GM19239 (cell line): ENCODE measurements at places on chromosomes 2 and 18.

GRCh38 chr2:200578778-200579177 lies 7.0 kb upstream of the AOX1 start:
- DNase-seq, result no peak

GRCh38 chr2:85852937-85853498 lies 35.8 kb downstream of the ST3GAL5 start:
- no peak for DNase-seq

GRCh38 chr2:8490166-8490721 lies 191.6 kb upstream of the ID2 start:
- DNase-seq, result no peak

DNA sequence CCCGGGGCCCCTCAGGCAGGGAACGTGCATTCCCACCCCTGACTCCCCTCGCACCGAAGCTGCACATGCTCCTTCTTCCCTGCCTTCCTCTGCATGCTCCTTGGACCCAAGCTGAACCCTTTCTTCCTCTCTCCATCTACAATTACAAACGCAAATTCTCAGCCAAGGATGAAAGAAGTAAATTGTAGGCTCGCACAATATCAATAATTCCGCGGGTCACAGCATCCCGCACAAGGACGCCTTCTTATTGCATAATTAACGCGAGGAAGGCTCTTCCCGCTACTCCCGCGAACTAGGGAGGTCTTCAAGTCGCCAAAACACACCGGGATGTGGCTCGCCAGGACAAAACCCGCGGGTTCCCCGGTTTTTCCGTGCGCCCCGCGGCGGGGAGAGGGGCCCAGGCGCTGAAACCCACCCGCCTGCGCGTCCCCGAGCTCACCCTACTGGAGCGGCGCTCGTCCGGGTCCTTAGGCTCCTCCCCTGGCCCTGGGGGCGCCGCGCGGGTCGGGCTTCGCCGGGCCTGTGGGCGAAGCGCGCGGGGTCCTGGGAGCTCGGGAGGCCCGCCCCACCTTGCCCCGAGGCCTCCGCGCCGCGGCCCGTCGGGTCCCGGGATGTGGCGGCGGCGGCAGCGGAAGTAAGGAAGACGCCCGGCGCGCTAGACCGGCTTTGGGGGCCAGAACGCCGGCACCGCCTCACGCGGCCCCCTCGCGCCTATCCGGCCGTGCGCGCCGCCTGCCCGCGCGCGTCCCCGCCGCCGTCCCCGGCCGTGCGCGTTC lies at the start of gene CHST10:
Gene CHST10, minus strand, starts transcription at position 734 of the 776 bp plus-strand sequence. CDS start 10,993 bp downstream, outside the sequence.
- peak; percentile 47 for DNase-seq

DNA sequence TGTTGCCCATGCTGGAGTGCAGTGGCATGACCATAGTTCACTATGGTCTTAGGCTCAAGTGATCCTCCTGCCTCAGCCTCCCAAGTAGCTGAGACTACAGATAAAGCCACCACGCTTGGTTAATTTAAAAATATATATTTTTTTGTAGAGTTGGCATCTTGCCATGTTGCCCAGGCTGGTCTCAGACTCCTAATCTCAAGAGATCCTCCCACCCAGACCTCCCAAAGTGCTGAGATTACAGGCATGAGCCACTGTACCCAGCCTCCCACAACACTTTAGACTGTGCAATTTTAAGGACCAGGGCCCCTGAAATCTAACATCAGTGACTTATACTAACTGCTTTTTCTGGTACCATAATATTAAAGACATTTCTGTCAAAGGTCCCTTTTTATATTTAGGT lies 5.2 kb downstream of the TXNDC2 start:
- no peak for DNase-seq

GRCh38 chr18:36714476-36714875 lies 114.3 kb downstream of the TPGS2 start:
- DNase-seq, result no peak

DNA sequence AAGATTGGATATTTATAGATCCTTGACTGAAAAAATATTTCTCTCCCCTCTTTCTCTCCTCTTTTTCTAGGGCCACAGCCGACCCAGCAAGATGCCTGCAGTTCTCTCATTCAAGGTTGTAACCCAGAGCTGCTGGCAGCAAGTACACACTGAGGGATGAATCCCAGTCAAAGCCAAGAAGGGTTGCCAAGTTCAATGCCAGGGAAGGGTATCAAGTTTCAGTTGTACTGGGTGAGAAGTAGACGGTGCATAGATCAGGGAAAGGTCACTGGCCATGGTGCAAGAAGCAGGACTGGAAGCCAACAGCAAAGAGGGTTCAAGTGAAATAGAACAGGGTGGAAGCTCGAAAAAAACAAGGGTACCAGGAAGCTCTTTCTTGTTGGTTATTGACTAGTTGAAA lies 170.2 kb downstream of the NRP2 start:
- no peak for DNase-seq

DNA sequence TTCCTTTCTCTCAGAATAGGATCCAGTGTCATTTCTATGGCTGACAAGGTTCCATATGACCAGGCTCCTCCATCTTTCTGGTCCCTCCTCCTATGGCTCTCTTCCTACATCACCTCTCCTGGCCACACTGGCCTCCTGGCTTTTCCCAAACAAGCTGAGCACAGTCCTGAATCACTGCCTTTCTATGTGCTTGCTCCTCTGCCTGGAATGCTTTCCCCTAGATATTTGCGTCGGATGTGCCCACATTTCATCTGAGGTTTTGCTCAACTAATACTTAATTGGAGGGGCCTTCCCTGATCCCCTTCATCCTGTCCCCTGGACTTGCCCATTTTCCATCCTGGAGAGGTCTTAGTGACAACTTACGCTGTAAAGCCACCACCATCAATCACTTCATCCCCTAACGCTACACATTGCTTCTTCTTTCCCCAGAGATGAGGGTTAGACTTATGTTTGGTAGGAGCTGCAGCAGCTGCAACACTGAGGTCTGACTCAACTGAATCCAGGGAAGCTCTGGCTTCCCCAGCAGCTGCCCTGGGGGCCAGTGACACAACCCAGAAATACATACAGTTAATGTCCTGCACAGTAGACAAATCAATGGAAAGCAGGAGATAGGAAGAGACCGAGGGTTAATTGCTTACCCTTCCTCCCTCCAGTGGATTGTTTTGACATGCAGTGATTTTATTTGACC lies 42.9 kb downstream of the QPCT start:
- no peak for DNase-seq

DNA sequence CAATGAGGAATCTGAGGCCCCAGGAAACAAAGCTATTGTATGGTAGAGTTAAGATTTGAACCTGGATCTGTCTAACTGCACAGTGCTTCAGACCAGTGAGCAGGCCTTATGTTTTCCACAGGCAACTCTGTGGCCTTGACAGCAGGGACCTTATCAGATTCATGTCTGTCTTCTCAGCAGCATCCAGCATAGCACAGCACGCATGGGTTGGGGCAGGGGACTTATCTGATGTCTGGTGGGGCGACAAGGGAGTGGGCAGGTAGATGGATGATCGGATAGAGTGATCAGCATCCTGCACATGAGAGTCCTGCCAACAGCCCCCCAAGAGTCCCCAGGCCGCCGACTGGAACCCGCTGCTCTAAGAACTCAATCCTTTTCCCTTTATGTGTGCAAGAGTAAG lies 28.7 kb upstream of the KCNF1 start:
- no peak for DNase-seq

GRCh38 chr2:174699993-174700766 lies 64.1 kb downstream of the CHRNA1 start:
- DNase-seq, result peak; percentile 36

DNA sequence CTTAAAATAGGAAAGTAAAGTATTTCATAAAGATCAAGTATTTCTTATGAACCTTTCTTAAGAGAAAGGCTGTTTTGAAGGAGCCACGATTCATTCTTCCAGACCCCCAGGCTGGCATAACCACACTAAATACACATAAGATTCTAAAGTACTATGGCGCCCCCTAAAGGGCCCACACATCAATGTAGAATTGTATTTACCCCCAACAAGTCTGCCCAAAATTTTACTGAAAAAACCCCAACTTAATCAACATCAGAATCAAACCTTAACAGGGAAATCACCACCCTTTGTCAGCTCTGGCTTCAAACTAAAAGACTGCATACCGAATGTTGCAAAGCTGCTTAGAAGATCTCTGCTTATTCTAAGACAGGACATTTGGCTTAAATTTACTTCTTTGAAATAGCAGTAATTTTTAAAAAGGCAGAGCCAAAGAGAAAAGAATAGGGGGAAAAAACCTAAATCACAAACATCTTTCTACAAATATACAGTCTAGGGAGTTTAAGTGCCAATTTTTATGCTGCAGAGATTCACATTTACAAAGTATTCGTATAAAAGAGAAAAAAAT lies 20.4 kb upstream of the BCL2 start:
- DNase-seq, result no peak

GRCh38 chr2:10598501-10598900 lies 91.3 kb downstream of the NOL10 start:
- DNase-seq, result no peak
